ENCODE measurements at places on chromosomes 3 and 15.

- DNase-seq: no peak
Measured at GRCh38 chr3:7280318-7280717, 419.4 kb downstream of the GRM7 start.

DNA sequence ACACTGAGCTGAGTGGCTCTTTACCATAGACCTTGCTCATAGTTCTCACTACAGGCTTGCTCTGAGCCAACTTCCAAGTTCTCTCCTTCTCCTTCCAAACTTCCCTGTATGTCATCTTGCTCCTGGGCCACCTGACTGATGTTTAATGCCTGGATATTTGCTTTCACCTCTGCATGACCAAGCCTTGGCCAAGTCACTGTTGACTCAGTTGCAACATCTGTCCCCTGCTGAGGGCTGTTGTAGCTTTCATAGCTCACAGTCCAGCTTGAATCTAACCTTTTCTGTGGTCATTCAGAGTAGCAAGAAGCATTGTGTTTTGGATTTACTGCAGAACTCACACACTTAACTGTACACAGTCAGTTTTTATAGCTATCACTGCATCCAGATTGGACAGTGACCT, 171.8 kb upstream of the ROPN1 start:
- no peak for DNase-seq

GRCh38 chr15:58190419-58190818, 52.2 kb downstream of the AQP9 start:
- no peak for DNase-seq

DNA sequence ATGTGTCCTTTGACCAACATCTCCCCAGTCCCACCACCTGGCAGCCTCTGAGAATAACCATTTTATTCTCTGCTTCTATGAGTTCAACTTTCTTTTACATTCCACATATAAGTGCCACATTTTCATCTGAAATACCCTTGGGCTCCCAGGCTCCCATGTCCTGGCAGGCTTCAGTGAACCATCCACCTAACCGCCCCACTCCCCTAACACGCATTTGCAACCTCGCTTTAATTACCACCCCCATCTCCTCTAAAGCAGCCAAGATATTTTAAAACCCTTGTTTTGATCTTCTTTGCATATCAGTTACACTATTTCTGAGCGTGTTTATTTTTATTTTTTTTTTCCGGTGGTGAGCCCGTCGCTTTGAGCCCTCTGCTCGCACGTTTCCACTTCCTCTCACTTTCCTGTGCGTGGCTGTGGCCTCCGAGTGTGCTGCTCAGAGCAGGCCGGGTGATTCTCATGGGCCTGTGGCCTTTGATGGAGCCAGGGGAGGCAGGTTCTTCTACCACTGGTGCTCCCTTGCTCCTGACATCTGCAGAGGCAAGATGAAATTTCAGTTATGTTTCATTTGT, 195.4 kb upstream of the LPP start:
- DNase-seq: no peak

GRCh38 chr3:126916546-126916945, 66.4 kb upstream of the PLXNA1 start:
- no peak for DNase-seq

GRCh38 chr15:40498891-40499290, 28.1 kb downstream of the CHST14 start:
- no peak for DNase-seq

DNA sequence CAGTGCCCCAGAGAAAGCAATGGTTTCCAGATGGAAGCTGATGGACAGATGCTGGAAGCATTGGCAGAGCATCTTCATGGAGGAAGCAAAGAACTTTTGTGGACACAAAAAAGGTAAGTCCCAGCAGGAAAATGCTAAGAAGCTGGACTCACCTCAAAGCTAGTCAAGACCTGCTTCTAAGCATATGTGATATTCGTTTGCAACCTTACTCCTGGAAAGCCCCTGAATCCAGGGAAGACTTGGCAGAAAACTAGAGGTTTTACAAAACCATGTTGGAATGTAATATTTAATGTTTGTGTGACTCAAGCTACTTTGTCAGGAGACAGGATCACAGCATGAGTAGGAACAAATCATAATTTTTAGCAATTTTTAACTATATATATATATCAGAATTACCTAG, 288.2 kb downstream of the BCHE start:
- no peak for DNase-seq

DNA sequence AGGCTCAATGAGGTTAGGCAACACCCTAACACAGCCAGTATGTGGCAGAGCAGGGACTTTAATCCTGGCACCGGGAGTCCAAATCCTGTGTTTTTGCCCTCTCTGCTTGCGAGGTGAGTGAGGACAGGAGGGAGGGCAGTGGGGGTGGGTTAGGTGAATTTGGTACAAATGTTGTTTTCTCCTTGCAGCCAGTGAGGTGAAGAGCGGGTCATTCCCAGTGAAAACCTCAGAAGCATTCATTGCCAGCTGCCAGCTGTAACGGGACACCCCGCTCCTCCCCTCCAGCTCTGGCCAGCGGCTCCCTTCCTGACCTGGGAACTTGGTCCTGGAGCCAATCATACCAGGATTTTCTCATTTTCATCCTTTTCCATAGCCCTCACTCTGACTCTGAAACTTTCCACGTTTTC, 45.7 kb upstream of the RAB6B start:
- DNase-seq: no peak

- DNase-seq: no peak
Measured at GRCh38 chr3:35776346-35776745, 137.0 kb downstream of the ARPP21 start.

- no peak for DNase-seq
Measured at GRCh38 chr3:60126511-60127304, 1076.9 kb upstream of the CFAP20DC start.

DNA sequence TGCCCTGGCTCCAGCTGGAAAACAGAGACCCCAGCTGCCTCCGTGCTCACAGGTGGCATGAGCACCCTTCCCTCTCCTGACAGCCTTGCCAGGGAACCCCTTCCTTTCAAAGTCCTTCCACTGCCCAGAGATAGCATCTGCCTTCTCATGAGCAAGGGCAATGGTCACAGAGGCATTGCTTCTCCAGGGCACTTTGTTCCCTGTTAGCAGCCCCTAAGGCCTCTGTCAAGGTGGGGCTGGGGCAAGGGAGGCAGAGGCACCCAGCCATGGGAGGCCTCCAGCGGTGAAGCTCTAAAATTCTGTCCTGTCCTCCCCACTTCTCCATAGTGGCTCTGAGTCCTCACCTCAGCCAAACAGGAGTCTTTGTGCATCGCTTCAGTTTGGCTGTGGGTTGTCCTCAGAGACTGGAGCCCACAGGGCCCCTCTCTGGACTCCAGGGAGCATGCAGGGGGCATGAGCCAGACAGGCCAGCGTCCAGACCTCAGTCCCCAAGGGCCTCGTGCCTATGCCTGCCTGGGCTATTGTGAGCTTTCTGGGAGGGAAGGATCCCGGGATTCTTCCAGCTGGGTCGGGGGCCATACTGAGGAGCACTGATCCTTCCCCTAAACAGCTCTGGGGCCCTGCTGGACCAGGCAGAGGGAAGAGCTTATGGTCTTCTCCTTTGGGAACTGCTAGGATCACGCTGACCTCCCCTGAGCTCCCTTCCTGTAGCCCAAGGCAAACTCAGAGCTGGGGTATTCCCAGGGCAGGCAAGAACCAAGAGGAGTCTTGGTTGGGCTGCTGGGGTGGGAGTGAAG, 106.6 kb downstream of the DNAJB8 start:
- DNase-seq: no peak

- DNase-seq: no peak
Measured at GRCh38 chr3:51978143-51978502, 3.3 kb downstream of the ABHD14A start.

- no peak for DNase-seq
Measured at GRCh38 chr3:99700631-99701268, 62.4 kb downstream of the COL8A1 start.

GRCh38 chr3:153160451-153161137, 1.4 kb upstream of the RAP2B start:
- DNase-seq: peak; percentile 85

DNA sequence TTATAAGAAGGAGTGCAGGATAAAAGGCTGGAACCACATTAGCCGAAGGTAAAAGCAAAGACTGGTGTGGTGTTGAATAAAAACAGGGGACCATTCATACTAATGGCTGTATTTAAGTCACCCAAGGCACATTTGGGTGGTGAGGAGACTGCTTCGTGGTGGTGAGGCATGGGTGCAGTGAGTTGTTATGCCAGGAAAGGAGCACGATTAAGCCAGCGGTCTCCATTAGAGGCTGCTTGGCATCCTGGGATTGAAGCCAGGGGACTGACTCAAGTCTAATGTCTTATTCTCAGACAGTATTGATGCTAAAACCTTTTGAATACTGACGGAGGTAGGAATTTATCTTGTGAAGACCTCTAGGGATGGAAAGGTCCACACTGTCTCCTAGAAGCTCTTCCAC, 21.9 kb downstream of the FEM1B start:
- no peak for DNase-seq

DNA sequence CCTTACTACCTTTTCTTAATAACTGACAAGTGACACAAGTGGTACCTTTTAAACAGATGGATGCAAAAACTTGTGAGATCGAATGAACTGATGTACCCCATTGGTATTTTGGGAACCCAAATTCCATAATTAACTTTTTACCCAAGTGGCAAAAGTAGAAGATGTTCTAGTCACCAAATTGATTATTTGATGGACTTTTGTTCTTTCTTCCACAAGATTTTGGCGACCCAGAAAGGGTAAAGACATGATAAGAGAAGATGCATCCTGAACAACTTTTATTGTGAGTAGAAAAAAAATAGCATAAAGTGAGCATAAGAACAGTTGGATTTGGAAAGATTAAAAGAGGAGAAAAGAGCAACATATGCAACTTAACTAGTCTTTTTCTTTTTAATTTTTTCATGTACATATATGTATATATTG, 159.5 kb downstream of the TIGIT start:
- DNase-seq: no peak

- DNase-seq: no peak
Measured at GRCh38 chr3:25831578-25831977, 41.7 kb downstream of the OXSM start.

DNA sequence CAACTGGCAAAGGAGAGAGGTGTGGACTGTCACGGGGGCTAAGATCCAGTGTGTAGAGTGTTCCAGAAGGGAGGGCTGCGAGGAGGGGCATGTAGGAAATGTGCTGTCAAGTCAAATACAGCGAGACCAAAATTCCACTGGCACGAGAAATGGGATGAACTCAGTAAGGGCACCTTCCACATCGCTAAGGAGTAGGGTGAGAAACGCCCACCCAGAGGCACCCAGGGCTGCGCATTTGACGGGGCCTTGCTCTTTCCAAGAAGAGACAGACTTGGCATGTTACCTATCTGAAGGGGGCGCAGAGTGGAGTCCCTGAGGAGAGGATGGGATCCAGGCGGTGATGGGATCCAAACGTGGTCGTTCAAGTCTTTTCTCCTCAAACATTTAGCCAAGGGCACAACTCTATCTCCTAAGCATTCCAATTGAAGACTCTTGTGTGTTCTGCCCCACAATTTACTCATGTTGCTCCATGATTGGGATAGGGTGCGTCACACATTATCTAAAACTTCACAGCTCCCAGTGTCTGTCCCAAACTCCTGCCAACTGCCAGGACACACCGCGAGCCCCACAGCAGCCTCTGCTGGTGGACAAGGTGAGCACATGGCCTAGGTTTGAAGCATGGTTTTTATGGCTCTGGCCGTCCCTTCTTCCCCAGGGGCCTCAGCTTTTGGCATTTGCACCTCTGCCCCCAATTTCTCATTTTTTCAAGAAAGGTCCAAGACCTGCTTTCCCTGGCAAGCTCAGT, 7.6 kb downstream of the SELENOS start:
- DNase-seq: no peak

GRCh38 chr15:67690936-67691335, 134.4 kb upstream of the SKOR1 start:
- peak; percentile 67 for DNase-seq

- no peak for DNase-seq
Measured at GRCh38 chr3:138400651-138401070, 33.8 kb upstream of the ESYT3 start.

DNA sequence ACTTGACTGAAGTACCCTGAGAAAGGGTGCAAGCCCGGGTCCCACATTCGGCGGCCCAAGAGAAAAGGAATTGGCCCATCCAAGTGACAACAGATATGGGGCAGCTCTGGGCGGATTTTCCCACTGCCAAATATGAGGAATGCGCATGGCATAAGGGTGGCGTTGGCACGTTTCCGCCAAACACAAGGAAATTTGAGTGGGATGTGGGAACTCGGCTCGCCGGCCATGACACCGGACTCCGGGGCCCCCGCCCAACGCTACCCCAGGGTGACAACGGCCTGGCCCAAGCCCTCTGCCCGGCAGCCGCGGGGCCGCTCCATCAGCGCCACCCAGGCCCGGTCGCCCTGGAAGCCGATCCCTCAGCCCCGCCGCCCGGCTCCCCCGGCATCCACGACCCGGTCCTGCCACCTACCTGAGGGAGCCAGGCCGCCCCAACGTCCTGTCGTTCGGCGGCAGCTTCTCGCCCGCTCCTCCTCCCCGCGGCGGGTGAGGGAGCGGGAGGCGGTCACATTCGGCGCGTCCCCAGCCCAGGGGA, 449 bp downstream of the RAF1 start:
- peak; percentile 27 for DNase-seq

GRCh38 chr3:135756106-135756668, 209.3 kb upstream of the PPP2R3A start:
- DNase-seq: no peak

GRCh38 chr3:8954938-8955763, 8.1 kb downstream of the RAD18 start:
- no peak for DNase-seq

GRCh38 chr3:59802045-59802444, 752.2 kb upstream of the CFAP20DC start:
- DNase-seq: no peak

DNA sequence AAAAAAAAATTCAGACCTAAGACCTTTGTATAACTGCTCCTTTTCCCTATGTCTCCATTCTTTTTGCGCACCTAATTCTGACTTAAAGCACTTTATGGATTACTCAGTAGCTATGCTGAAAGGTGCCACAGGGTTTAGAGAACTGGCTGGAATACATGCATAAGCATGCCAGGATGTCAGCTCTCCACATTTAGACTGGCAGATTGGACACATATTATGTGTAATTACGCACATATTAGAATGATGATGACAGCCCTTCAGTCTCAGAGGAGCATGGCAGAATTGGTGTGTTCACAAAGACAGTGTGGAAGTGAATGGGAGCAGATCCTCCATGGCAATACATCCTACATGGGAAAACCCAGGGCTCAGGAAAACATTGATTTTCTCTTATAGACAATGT, 108.1 kb upstream of the LSAMP start:
- no peak for DNase-seq

DNA sequence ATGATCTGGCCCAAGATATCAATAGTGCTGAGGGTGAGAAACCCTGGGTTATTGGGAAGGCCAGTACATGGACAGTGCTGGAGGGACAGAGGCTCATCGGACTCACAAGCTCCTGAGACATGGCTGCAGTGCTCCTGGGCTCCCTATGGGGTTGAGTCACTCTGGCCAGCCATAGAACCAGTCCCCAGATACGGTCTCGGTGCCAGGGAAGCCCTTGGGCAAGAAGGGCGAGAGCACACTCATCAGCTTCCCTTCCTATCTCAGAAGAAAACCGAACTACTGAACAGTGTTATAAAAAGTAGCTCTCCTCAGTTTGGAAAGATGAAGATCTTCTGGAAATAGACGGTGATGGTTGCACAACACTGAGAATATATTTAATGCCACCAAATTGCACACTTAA, 34.4 kb downstream of the POC1A start:
- DNase-seq: no peak

Data from RCC 7860 (cell line).